CD4-positive, alpha-beta T cell treated with Interleukin-15 for 1 hour (primary cell): ENCODE measurements at places on chromosomes 4 and X.

DNA sequence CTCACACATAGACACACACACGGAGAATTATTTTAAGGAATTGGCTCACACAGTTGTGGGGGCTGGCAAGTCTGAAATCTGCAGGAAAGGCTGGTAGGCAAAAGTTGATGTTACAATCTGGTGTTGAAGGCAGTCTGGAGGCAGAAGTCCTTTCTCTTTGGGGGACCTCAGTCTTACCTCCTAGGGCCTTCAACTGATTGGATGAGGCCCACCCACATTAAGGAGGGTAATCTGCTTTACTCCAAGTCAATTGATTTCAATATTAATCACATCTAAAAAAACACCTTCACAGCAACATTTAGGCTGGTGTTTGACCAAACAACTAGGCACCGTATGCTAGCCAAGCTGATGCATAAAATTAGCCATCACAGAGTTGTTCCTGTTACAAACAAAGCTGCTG lies 10.7 kb downstream of the MGST2 start:
- no peak for DNase-seq

DNA sequence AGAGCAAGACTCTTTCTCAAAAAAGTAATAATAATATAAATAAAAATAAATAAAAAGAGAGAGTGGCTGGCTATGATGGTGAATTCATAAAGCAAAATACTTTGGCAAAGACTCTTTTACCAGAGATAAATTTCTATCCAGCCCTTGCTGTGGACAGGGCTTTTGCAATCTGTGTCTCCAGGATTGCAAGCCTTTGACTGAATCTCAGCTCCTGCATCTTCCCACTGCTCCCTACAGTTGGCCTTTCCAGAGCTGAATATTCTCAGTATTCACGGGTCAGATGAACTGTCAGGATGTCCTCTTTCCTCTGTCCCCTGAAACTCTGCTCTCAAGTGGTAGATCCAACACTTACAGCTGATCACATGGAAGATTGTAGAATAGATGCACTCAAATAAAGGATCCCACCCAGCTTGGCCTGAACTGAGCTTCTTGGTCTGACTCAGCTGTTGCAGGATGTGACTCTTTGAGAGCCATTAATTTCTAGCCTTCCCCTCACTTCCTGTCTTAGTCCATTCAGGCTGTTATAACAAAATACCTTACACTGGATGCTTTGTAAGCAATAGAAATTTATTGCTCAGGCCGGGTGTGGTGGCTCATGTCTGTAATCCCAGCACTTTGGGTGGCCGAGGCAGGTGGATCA lies 123.4 kb upstream of the GUCY1A1 start:
- no peak for DNase-seq

DNA sequence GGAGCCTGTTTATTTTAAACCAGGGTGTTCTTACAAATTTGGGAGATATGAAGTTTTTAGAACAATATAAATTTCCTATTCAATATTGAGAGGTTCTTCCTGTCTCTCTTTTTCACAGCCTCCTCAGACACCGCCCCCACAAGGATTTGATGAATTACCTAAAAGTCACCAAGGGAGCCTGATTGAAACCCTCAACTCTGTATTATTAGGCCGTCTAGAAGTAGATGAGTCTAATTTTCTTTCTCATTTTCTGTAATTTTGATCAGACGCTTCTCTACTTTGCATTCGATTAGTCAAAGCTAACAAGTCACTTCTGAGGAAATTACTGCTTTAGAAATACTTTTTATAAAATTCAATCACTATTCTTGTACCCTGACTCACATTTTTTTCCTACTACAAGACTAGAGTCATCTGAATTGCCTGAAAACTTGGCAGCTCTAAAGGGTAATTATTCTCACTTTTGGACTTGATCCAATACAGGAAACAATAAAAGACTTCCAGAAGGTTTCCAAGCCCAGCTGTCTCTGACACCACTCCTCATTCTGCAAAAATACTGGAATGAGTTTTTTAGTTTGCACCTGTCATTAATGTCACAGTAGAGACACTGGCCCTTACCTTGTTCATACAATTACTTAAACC lies 111.2 kb downstream of the ELOVL6 start:
- DNase-seq, result no peak

GRCh38 chr4:54898656-54899340 lies 226.6 kb downstream of the KDR start:
- DNase-seq, result no peak

GRCh38 chrX:135396566-135396965 lies 25.2 kb upstream of the SMIM10L2A start:
- no peak for DNase-seq

- no peak for DNase-seq
These were observed 220.9 kb upstream of the PSAPL1 start for GRCh38 chr4:7655511-7656243.
